ENCODE measurements at places on chromosomes 2 and 18. TPM values are rescaled to one million over a fixed set of nuclear protein-coding genes. Genes with fewer than 3 reads are reported as not detected.

- no peak overlapping the region for H3K27ac ChIP-seq
- H3K36me3 ChIP-seq, result peaks cover 19% of the 10 kb centered on the region
- no peak for DNase-seq
- no peak overlapping the region for H3K4me3 ChIP-seq
- H3K4me1 ChIP-seq, result peaks cover 11% of the 10 kb centered on the region
Measured at GRCh38 chr2:127479219-127479825, 47.0 kb downstream of the IWS1 start.

DNA sequence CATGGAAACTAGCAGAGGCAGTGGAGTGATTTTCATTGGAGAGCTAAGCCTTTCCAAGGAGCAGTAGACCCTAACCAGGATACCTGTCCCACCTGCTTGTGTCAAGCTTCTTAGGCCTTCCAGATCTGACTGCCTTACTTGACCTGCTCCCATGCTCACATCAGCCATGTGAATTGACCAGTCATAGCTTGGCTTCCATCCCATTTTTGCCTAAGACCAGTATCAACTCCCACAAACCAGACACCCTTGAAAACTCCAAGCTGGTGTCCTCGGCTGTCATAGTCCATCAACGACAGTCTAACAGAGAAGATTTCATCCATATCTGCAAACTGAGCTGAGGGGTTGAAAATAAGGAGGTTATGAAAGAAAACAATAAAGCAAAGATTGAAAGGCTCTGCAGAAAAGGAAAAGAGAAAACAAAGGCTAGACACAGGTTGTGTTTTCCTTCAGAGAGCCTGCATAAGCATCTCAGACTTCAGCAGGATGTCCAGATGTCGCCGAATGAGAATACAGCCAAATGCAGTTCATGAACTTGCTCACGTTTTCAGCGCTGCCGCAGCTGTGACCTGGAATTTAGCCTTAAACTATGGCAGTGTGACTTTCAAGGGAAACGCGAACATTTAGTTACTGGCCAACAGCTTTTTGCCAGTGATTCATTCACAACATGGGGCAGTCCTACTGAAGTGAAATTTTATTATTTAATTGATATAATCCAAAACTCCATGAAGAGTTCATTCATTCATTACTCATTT, 868.1 kb upstream of the ID2 start:
- H3K4me1 ChIP-seq, result no peaks in the 10 kb centered on the region
- H3K27ac ChIP-seq, result no peak overlapping the region
- H3K36me3 ChIP-seq, result no peaks in the 10 kb centered on the region
- no peak overlapping the region for H3K4me3 ChIP-seq
- no peak for DNase-seq

- no peak overlapping the region for H3K4me3 ChIP-seq
- H3K27ac ChIP-seq, result no peak overlapping the region
- no peaks in the 10 kb centered on the region for H3K4me1 ChIP-seq
- H3K36me3 ChIP-seq, result no peaks in the 10 kb centered on the region
Measured at GRCh38 chr2:14530506-14530905, 102.0 kb upstream of the LRATD1 start.

The KLF7 gene
- 5.1 TPM for total RNA-seq

The RTTN gene
- total RNA-seq, result 13.3 TPM

The NCKAP5 gene
- 2.8 TPM for total RNA-seq

Measured in liver (tissue), 10 donors.